Thymus (tissue), 14 donors: ENCODE measurements at places on chromosomes 7 and 10. TPM values are rescaled to one million over a fixed set of nuclear protein-coding genes. Genes with fewer than 3 reads are reported as not detected.

DNA sequence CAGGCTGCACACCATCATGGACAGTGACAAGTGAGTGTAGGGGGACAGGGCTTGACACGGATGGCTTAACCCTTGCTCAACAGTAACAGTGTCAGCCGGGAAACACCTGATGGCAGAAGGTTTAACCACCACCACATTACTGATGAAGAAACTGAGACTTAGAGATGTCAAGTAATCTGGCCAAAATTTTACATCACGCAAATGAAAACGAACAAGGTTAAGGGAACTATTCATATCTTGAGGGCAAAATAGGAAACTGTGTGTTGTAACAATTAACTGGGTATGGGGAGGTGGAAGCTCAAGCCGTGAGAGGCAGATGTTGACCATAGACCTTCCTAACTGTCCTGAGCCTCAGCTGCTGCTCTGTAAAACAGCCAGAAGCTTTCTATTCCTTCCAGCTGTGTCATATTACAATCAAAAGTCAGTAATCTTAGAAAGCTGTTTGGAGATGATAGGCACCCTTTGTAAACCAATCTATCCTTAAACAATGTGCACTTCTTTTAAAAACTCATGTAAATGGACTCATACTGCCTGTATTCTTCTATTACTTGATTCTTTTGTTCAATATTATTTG is 68.4 kb downstream of the ABCC2 start:
- no peak for DNase-seq

MYPN gene
- polyA plus RNA-seq = 0.11 TPM

DNA sequence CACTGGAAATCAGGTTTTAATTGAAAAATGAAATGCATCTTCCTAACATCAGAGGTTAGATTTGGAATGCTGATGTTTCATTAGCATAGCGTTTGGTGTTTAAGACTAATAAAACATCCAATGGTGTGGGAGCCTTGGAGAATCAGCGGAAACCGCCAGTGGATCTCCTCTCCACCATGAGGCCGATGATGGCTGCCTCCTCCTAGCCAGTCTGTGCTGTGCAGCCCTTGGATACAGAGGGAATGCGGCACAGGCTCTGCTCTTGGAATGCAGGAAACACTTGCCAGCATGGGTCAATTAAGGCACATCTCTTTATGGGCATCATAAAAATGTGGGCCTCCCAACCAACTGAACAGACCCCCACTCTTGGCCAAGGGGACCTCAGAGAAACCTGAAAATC is 259.9 kb downstream of the GLRX3 start:
- DNase-seq = no peak

CAMK2B gene
- polyA plus RNA-seq = 3.1 TPM

DNA sequence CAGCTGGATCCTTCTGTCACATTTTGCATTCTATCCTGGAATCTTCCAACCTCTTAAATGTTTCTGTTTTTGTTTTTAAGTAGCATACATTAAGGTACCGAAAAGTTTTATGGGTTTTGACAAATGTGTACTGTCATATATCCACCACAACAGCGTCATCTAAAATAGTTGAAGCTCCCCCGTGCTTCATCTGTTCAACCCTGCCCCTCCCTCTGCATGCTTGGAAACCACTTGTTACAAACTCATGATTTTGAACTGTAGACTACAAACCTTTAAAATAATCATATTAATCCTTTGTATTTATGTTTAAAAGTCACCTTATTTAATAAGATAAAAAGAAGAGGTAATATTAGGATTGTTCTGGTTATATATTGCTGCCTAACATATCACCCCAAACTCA is 182.8 kb upstream of the SMIM30 start:
- DNase-seq = no peak
